ENCODE measurements at places on chromosomes 6 and 20.
A peak's percentile ranks its signal among the peaks of the same experiment; 100 is the strongest.

GRCh38 chr20:41786158-41786557 lies 168.0 kb upstream of the CHD6 start:
- DNase-seq: peak; percentile 34

- no peak for DNase-seq
Observed at GRCh38 chr20:36384022-36384619, 78.0 kb downstream of the DLGAP4 start.

DNA sequence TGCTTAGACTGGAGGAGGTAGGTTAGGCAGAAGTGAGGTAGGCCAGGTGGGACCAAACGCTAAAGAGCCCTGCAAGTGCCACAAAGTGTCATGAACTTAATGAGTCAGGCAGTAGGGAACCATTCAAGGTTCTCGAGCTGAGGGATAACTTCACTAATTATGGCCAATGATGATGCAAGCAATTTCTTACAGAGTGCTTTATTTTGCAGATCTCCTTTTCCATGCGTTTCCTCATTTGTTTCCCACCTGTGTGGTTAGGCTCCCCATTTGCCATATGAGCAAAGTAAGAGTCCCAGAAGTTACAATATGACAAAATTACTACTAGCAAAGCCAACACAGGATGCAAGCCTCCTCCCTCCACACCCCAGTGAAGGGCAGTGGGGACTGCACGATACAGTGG lies 36.5 kb upstream of the PSMF1 start:
- DNase-seq: no peak

DNA sequence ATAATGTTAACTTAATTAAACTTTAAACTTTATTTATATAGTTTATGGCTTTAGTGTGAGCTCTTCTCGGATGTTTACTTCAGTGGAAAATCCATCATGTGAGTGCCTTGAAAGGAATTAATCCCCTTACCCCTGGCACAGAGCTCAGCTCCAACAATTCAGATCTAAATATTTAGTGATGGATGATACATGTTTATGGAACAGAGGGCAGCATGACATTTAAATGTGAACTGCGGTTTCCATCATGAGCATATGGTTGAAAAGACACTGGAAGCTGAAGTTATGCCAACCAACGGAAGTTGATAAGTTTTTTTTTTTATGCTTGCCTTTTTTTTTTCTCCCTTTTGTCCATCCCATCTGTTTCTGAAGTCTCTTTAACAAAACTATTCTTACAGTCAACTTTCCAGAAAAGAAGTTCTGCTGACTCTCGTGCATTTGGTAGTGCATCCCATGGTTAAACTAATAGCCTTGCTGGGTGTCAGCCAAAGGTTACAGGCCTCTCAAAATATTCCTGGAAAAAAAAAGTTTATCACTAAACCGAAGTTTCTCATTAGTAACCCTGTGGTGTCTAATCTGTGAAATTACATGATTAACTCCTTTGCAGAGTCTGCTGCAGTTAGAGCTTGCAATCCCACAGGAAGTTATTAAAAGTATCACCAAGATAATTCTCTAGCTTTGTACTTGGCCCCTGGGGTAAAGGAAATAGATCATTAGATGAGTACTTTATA lies 243.9 kb upstream of the TCF21 start:
- DNase-seq: no peak

GRCh38 chr6:135250234-135250633 lies 69.1 kb downstream of the MYB start:
- no peak for DNase-seq

DNA sequence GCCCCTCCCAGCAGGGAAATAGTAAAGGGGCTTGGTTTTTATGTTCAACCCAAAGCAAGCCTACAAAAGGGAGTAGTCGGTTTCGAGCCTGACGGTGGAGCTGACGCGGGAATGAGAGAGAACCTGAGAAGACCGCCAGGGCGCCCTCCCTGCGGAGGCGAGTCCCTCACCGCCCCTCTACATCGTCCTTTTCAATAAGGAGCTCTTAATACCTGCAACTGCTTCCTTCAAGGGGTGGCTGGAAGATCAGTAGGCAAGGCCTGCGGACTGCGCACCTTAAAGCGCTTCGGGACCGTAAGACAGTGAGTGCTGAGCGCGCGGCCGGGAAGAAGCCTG lies 709 bp upstream of the ZNF76 start:
- no peak for DNase-seq

DNA sequence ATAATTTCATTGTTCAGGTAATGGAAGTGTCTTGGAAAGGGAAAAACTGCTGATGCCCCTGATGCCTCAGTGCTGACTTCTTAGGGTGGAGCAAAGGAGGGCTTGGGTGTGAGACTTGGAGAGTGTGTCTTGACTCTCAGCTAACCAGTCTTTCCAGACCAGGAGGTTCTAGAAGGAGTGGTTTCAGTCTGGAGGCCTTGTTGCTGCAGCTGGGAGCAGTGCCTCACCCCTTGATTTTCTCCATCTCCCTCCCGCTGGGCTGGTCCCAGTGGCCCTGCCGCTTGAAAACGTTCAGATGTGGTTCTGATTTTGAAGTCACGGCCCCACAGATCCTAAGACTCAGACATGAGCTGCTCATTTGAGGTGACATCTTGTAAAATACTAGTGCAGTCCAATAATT lies 5.4 kb downstream of the DSP start:
- DNase-seq: no peak

DNA sequence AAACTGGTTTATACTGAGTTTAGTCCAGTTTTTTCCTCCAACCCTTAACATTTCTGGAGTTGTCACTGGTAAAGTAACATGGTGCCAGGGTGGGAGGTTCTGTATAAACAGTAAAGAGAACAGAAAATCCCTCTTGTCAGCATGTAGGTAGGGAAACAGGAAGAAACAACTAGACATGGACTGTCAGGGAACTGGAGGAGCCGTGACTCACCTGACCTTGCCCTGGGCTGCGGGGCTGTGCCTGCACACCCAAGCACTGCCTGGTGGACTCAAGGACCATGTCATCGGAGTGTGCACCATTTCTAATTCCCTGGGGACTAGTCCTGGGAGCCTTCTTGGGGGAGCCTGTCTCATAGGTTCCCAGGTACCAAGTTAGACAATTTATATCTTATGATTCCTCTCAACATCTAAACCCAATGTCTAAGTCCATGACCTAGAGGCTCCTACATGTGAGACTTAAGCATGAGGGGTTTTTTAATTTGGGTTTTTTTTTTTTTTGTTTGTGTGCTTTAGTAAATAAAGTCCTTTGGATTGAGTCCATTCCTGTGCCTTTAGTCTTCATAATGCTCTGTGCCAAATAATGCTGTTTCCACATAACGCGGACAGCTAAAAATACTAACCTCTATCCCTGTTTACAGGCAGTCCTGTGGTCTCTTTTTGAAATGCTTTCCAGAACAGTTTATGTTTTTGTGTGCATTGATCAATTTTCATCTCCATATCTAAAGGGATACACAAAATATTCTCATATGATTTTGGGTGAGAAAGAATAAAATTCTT lies 136.9 kb upstream of the SUPT3H start:
- DNase-seq: no peak

DNA sequence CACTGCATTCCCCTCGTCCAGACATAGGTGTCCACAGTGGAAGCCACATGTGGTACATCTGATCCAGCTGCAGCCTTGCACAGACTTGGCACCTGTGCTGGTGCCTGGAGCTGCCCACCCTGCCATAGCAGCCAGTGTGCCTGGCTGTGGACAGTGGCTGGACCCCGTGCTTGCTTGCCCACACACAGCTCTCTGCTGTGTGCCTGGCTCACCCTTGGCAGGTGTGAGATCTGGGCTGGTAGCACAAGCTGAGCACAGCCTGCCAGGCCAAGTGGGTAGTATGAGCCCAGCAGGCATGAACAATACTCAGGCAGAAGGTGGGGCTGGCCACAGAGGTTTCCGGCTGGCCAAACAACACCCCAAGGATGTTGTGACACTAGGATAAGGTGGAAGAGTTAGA lies 614.4 kb downstream of the BCKDHB start:
- no peak for DNase-seq

GRCh38 chr6:160421854-160422253 lies 73.7 kb downstream of the SLC22A3 start:
- DNase-seq: no peak

Measured in AG04449 (cell line).